PC-9 (cell line): ENCODE measurements at places on chromosomes 6 and 20. TPM values are rescaled to one million over a fixed set of nuclear protein-coding genes. Genes with fewer than 3 reads are reported as not detected.

Gene WASF1
- 14.8 and 17.0 TPM in 2 replicates for total RNA-seq

DNA sequence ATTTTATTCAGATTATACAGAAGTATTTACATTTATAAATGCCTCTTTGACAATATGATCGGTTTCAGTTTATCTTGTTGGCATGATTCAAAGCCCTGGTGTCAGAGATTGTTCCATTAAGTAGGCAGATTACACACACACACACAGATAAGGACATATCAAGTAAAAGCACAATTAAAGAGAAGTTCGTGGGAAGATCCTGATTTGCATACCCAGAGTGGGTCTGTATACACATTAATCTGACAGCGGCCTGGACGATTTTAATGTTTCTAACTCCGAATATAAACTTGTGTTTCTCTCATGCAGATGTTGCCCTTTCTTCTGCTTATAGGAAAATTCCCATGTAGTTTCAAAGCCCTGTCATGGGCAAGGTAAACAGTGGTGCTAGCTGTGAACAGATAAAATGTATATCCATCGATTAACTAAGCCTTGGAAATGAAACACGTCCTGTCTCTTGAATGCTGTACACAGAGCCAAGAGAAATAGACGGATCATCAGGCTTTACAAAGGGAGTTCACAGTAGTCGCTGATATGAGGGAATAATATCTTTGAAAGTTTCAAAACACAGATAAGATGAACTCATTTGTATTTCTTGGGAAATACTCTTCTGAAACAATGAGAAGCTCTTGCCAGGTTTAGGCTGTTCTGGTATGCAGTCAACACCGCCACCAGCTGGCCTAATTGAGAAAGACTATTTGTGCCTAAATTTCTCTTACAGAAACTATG is 108.2 kb upstream of the GMDS start:
- DNase-seq, result peak; percentile 60
- no peaks in the 10 kb centered on the region for H3K36me3 ChIP-seq
- no peak overlapping the region for H3K4me3 ChIP-seq
- H3K4me1 ChIP-seq, result peaks cover 6% of the 10 kb centered on the region; the same call in 1 of the 2 replicates

Gene RAET1L
- 1.2 and 2.8 TPM in 2 replicates for total RNA-seq

DNA sequence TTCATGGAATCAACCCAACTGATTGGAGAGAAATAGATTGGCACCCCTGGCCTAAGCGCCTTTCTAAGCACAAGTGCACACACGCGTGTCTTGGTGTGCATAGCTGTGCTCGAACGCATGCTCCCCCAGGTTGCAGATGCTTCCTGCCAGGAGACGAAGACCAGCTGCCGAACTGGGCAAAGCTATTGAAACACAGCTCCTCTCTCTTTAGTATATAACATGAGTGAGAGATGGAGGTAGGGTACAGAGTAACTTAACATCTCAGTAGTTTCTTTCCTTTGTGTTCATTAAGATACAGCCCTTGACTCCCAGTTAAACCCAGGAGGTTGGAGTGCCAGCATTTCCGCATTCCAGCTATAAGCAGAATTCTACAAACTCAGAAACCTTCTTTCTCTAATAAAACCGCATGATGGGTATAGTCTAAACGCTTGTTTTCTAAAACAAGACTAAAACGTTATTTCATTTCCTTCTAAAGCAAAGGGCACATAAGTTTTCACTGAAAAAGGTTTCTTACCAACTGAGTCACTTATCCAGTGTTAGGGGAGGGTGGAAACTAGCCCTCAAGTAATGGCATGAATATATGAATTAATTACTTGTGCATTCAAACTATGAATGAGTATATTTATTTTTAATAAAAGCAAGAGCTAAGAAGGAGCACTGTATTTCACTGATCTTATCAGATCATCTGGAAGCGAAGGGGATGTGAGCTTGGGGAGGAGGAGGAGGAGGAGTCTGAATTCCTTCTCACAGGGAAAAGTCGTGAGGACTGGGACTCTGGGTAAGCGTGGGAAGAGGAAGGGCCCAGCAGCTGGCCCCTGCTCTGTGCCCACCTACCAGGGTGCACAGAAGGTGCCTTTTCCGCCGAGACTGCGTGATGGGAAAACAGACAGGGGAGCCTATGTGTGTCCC is 179.2 kb downstream of the TMEM242 start:
- no peak overlapping the region for H3K27ac ChIP-seq
- no peak overlapping the region for H3K4me3 ChIP-seq
- no peaks in the 10 kb centered on the region for H3K27me3 ChIP-seq
- H3K4me1 ChIP-seq, result no peaks in the 10 kb centered on the region

- peak; percentile 85 for DNase-seq
- H3K36me3 ChIP-seq, result peaks cover 3% of the 10 kb centered on the region; the same call in 1 of the 2 replicates
- peaks cover 62% of the 10 kb centered on the region for H3K4me1 ChIP-seq
- peak overlapping the region; percentile 28; the same call in 1 of the 2 replicates for H3K4me3 ChIP-seq
Measured at GRCh38 chr6:111806561-111807497, 66.4 kb downstream of the FYN start.

DNA sequence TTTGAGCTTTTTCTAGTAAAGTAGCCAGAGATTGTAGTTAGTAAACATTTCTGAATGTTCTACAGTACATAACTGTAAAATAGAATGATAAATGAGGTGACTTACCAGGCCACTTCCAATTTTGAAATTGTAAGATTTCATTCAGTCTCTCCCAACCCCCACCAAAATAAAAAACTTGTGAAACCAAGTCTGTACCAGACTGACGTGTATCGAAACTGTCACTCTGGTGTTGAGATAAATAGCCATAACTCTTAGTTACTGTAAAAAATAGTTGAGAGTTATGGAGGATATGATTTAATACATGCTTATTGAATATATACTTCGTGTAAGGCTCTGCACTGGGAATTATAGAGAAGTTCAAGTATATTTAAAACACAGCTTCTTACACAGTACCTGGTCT is 455.7 kb downstream of the PLCB1 start:
- no peak overlapping the region for H3K27ac ChIP-seq
- no peaks in the 10 kb centered on the region for H3K4me1 ChIP-seq
- no peak overlapping the region for H3K4me3 ChIP-seq
- H3K36me3 ChIP-seq, result no peaks in the 10 kb centered on the region
- no peaks in the 10 kb centered on the region for H3K27me3 ChIP-seq

DNA sequence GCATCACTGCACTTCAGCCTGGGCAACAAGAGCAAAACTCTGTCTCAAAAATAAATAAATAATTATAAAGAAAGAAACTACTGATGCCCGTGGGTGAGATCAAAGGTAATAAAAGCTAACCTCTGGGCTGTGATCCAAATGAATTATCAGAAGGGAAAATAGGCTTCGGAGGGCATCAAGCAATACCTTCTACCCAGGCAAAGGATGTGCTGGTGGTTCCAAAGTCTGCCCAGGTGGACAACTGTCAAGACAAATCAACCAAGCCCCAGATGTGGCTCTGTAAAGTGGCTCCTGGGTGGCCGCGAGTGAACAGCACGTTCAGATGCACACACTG is 95.6 kb downstream of the SCML4 start:
- no peak overlapping the region for H3K4me3 ChIP-seq
- H3K27me3 ChIP-seq, result peaks cover 56% of the 10 kb centered on the region
- H3K36me3 ChIP-seq, result no peaks in the 10 kb centered on the region

DNA sequence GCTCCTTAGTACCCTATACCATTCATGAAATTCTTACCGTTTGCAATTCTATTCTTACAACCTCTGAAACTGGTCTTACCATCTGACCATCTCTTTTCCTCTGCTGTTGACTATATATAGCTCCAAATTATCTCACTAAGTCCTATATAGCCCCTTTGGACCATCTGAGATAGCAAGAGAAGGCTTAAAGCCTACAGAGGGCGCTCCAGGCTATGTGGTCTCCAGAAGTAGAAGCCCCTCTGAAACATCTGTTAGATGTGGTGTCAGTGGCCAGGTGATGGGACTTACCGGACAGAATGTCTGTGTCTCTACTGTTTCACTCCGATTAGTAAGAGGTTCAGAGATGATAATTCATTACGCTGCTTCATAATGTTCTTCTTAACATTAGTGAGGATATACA is 140.7 kb upstream of the BMP2 start:
- no peak overlapping the region for H3K4me3 ChIP-seq
- no peak for DNase-seq
- no peaks in the 10 kb centered on the region for H3K27me3 ChIP-seq
- no peaks in the 10 kb centered on the region for H3K4me1 ChIP-seq
- no peak overlapping the region for H3K27ac ChIP-seq

Gene DOK5
- not detected in 2 replicates for total RNA-seq

GRCh38 chr6:24394780-24395437 is 7.8 kb upstream of the MRS2 start:
- DNase-seq, result no peak
- no peak overlapping the region for H3K4me3 ChIP-seq
- peak overlapping the region; percentile 54 for H3K27ac ChIP-seq
- peaks cover 12% of the 10 kb centered on the region for H3K4me1 ChIP-seq
- no peaks in the 10 kb centered on the region for H3K36me3 ChIP-seq

GRCh38 chr6:57173886-57174510 is 1.9 kb downstream of the BAG2 start:
- H3K36me3 ChIP-seq, result peaks cover 12% of the 10 kb centered on the region
- DNase-seq, result peak; percentile 9
- peaks cover 30% of the 10 kb centered on the region for H3K4me1 ChIP-seq
- H3K27me3 ChIP-seq, result no peaks in the 10 kb centered on the region
- H3K27ac ChIP-seq, result peak overlapping the region; percentile 87

DNA sequence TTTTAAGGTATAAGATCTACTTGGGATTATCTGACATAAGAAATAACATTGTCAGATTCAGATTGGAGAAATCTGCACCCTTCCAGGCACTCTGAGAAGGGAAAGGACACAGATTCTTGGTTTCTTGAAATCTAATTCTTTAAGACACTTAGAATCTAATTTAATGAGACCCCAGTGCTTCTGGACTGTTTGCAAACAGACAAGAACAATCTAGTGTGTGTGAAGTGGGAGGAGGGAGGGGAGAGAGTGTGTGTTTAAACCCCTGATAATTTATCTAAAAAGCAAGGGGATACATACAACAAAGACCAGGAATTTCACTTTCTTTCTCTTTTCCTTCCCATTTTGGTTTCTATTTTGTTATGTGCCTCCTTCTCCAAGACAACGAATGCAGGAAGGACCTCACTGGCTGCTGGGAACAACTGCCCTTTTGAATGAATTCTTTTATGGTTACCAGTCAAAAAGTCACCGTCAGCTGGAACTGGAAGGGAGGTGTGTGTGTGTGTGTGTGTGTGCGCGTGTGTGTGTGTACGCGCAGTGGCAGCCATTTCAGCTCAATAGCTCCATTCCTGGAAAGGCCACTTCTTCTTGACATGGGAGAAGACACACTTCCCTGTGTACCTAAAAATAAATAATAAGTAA is 129.4 kb downstream of the BCAS1 start:
- H3K4me1 ChIP-seq, result peaks cover 26% of the 10 kb centered on the region
- no peak overlapping the region for H3K27ac ChIP-seq
- no peak overlapping the region for H3K4me3 ChIP-seq
- H3K27me3 ChIP-seq, result no peaks in the 10 kb centered on the region
- no peaks in the 10 kb centered on the region for H3K36me3 ChIP-seq

Gene MAS1
- total RNA-seq, result not detected in 2 replicates
